ENCODE measurements at places on chromosomes 5 and 9.

DNA sequence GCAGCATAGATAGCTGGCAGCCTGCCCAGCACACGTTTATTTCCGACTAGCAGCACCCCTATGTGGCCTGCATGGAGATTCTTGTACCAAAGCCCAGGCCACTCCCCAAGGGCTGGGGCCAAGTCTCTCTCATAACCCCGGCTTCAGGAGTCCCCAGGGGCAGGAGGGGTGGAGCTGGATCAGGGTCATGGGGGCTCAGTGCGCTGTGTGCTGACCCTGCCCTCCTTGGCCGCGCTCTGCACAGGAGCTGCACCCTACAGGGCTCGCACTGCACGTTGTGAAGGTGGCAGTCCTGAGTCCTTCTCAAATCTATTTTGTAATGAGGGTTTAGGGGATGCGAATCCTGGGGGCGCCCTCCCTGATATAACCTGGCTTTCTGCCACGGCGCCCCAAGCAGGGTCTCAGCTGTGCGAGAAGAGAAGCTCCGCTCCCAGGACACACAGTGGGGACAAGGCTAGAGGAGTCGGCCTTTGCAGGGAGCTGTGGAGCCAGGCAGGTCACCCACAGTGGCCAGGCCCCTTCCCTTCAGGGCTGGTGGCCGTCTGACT, 28.6 kb downstream of the NKD2 start:
- DNase-seq: no peak

- DNase-seq: no peak
These were observed 129.4 kb downstream of the NUDT12 start for GRCh38 chr5:103433211-103433610.

DNA sequence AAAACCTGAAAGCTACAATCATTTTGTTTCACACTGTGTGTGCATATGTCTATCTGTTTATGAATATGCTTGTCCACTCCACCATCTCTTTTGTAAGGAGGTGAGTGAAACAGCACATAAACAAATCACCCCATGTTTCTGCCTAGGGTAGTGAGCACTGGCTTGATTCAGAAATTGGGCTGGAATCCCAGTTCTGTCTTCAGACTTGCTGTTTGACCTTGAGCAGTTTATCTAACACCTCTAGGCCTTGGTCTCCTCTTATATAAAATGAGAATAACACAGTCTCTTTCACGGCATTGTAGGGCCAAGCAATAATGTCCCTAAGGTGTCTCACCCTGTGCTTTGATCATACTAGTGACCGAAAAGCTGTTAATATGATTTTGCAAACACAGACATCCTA, 61.2 kb downstream of the ZNF366 start:
- DNase-seq: no peak

- no peak for DNase-seq
These were observed 31.2 kb downstream of the FGF18 start for GRCh38 chr5:171450423-171451331.

- DNase-seq: no peak
These were observed 142.2 kb upstream of the MAP3K1 start for GRCh38 chr5:56673171-56673570.

GRCh38 chr5:94725142-94725541, 106.7 kb downstream of the SLF1 start:
- no peak for DNase-seq

DNA sequence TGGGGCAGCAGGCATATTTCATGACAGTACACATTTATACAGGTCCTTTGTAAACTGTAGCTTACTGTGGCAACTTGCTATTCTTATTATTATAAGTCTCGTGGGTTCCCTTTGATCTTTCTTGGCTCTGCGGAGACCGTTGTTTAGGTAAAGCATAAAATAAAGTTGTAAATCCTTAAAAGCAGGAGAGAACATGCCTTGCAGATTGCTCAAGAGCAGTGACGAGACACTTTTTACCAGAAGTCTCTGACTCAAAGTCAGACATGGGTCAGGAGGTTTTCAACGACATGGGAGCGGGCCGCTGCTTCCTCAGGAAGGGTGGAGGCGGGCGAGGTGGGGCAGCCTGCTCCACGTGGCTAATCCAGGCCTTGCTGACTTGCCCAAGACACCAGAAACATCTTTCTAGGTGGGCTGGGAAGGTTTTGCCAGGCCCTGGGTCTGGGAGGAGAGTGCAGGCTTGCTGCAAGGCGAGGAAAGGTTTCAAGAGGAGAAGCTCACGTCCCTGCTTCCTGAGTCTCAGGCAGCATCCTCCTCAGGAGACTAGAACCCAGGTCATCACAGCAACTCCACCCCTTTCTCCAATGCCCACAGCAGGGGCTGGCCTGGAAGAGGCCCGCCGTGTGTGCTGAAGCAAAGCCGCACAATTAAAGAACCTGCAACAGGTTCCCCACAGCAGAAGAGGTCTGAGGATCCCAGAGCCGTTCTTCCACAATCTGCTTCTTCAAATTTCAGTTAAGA, 6.5 kb downstream of the TBC1D2 start:
- no peak for DNase-seq

- no peak for DNase-seq
These were observed 470.3 kb downstream of the ZNF608 start for GRCh38 chr5:124276166-124276565.

DNA sequence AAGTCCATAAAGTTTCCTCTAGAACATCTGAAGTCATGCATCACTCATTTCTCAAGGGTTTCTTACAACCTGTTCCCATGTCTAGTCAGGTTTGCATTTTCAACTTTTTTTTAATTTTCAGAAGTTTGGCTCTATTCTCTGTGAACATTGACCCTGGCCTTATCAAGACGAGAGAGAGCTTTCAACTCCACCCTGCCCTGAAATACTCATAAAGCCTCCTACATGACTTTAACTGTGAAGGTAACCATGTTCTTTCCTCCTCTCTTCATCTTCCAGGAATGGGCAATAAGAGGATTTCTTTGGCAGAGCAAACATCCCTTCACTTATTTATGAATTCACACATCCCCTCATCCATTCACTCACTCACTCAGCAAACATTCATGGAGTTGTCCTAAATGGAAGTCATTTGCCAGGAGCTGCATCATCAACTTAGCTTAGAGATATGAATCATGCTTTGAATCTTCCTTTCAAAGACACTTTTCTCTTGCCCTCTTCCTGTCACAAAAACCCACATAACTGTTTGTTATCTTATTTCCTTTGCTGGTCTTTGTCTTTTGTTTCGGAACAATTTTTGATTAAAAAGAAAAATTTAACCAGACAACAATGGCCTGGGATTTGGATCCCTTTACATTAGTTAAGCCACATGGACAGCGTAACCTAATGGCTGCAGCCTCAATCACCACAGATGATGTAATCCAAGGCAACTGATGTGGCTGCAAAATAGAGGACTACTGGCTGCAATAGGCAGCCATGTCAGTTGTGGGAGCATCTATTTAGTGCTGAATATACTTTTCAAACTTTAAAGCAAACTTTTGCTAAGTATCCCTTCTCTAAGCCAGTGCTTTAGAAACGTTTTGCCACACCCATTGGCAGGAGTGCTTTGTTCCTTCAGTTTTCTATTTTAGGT, 43.0 kb upstream of the GNAQ start:
- no peak for DNase-seq

DNA sequence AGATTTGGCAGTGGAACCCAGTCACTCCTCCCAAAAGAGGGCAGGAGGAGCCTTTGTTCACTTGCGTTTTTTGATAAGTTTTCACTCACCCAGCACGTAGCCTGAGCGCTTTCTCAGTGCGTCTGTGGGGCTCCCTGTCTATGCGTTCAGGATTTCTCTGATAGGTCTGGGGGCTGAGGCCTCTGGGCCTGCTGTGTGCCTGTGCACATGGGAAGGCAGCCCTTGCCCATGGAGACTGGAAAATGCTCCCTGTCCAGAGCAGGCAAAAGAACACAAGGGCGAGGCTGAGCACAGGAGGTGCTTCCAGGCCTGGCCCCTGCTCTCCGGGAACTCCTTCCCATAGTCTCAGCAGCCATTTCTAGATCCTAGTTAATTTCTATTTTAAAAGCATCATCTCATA, 249.9 kb downstream of the FSTL4 start:
- no peak for DNase-seq

DNA sequence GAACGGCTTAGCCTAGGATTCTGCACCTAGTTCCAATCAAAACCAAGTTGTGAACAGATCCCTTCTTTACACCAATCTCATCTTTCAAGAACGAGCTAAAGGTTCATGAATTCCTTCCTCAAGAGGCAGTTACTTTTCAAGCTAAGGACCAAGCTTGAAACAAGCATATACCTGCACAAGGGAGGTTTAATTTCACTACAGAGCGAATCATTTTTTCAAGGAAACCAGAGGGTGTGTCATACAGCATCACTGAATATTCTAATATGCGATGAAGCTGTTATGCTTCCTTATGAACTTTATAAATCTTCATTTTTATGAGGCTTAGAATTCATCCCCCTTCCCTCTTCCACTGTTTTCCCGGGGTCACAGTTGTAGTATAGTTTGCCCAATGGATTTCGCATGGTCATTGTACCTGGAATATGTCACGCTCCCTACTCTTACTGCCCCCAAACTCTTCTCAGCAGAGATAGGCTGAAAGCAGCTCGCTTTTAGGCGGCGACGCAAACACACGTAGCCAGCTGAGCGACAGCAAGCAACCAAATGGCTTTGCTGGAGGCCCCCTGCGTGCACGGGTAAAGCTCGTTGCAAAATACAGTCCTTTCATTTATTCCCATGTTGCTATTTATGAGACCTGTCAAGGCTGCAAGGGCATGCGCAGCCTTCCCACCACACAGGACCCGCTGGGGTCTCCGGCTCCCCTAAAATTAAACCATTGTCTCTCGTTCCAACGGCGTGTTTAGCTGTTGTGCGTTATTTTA, 832 bp downstream of the LMBRD2 start:
- DNase-seq: peak; percentile 22

DNA sequence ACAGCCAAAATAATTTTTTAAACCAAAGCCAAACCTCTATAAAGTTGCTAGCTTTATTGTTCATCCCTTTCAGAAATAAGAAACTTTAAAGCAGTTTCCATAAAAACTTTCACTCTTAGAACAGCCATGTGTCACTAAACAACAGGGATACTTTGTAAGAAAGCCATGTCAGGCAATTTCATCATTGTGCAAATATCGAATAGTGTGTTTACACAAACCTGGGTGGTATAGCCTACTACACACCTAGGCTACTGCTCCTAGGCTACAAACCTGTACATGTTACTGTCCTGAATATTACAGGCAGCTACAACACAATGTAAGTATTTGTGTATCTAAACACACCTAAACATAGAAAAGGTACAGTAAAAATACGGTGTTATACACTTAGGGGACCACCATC, 59.9 kb downstream of the TLE1 start:
- no peak for DNase-seq

All from effector CD8-positive, alpha-beta T cell (primary cell).